ENCODE measurements at places on chromosomes 4 and X.

GRCh38 chr4:80125252-80126177, 52.5 kb upstream of the ANTXR2 start:
- peak; percentile 52 for DNase-seq

- no peak for DNase-seq
Measured at GRCh38 chr4:75705198-75705977, 19.0 kb upstream of the USO1 start.

DNA sequence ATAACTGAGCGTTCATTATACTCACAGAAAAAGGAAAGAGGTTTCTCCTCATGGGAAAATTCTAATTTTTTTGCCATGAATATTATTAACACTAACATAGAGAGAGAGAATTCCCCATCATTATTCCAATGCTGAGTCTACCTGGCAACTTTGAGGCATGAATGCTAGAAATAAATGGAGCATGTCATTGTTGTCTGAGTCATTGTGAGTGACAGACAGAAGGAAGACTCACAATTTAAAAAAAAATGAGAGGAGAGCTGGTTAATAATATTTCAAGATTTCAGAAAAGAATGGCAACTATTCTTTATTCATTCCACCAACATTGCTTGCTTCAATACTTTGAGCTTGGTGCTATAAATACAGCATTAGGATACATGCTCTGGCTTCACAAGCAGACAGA, 170.4 kb upstream of the HS3ST1 start:
- DNase-seq, result no peak

DNA sequence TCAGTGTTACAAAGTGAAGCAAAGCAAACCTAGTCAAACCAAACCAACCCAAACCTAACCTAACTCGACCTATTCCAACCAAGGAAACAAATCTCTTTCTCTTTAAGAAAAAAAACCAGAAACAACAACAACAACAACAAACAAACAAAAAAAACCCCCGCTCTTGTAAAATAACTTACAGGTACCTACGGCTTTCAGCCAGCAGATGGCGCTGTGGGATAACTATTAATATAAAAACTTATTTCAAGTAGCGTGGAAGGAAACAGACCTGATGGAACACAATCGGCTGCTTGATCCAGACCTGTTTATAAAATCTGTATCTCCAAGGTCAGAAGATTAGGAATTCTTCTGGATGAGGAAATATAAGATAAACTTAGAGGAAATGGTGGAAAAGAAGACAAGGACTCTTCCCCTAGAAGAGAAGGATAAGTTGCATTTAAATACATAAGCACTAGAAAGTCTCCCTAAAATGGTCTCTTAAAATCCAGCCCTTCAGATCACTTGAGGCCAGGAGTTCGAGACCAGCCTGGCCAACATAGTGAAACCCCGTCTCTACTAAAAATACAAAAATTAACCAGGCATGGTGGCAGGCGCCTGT, 34.4 kb upstream of the CDKL5 start:
- DNase-seq, result peak; percentile 33

DNA sequence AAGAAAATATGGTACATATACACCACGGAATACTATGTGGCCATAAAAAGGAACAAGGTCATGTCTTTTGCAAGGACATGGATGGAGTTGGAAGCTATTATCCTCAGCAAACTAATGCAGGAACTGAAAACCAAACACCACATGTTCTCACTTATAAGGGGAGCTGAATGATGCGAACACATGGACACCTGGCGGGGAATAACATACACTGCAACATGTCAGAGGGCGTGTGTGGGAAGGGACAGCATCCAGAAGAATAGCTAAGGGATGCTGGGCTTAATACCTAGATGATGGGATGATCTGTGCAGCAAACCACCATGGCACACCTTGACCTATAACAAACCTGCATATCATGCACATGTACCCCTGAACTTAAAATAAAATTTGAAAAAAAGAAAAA, 19.5 kb upstream of the CNKSR2 start:
- no peak for DNase-seq

DNA sequence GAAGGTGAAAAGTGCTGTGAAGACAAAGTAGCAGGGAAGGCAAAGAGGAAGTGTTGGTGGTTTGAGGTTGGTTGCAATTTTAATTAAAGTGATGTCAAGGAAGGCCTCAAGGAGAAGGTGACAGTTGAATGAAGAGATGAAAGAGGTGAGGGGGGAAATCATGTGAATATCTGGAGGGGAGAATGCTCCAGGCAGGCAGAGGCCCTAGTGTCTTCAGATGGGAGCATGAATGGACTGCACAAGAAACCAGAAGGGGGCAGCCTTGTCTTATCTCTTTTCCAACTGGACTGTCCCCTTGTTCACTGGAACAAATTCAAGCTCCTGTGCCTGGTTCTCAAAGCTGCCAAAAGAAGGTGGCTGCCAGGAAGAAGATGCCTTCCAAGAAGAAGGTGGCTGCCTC, 68.4 kb downstream of the MAOB start:
- DNase-seq, result peak; percentile 4

- DNase-seq, result no peak
Measured at GRCh38 chrX:119230850-119231249, 5.2 kb upstream of the PGRMC1 start.

DNA sequence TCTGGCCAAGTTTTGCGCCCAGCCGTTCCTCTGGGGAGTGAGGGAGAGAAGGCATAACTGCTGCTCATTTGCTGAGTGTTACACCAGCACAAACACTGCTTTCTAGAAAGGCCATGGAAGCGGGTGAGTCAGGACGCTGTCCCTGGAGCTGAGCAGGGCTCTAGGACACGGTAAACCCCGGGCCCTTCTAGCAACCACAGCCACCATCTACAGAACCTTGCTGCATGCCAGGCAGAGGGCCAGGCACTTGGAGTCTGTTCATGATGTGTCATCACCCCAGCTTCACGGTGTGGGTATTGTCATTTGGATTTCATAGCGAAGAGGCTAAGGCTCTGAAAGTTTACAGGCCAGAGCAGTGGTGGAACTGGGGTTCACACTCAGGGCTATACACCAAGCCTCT, 31.8 kb upstream of the C4orf50 start:
- no peak for DNase-seq
